ENCODE measurements at places on chromosomes 3 and 15.

GRCh38 chr3:152899306-152899705, 64.4 kb downstream of the P2RY1 start:
- no peak for DNase-seq

DNA sequence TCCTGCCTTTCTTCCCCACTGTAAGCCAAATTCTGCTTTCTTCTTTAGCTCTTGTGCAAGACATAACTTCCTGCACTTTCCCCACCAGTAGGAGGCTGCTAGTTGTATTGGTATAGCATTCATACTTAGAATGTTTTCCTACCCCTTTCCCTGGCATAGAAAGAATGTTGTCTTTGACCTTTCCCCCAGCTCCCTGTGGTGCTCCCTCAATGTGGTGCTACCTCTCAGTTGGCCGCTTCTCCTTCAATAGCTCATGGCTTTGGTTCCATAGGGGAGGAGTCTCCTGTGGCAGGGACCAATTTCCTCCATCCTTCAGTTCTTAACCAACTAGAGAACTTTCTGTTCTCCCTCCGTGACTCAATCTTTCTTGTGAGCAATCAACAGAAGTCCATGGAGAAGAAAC, 67.5 kb upstream of the AKAP13 start:
- no peak for DNase-seq

- no peak for DNase-seq
These were observed 44.5 kb upstream of the C3orf80 start for GRCh38 chr3:160180581-160181216.

DNA sequence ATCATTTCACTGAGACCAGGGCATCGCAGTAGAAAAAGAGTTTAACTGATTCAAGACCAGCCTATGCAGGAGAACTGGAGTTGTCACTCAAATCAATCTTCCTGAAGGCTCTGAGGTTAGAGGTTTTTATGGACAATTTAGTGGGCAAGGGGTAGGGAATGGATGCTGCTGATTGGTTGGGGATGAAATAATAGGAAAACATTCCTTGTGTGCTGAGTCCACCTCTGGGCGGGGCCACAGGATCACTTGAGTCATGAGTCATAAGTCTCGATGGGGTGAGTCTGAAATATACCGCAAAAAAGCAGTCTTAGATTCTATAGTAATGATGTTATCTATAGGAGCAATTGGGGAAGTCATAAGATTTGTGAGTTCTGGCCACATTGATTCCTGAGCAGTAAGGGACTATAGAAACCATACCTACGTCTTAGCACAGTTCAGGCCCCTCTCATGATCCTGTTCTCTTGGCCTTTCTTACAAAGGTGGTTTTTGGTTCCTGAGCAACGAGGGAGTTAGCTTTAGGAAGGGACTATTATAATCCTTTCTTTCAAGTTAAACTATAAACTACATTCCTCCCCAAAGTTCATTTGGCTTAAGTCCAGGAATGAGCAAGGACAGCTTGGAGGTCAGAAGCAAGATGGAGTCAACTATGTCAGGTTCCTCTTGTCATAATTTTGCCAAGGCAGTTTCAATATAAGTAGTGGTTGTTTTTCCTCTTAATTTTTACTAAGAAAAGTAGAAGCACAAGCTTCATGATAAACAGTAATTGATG, 2.7 kb upstream of the OPA1 start:
- no peak for DNase-seq

GRCh38 chr3:190375246-190375645, 12.7 kb upstream of the CLDN16 start:
- no peak for DNase-seq

GRCh38 chr15:96336596-96337364, 6.3 kb downstream of the NR2F2 start:
- DNase-seq = no peak

DNA sequence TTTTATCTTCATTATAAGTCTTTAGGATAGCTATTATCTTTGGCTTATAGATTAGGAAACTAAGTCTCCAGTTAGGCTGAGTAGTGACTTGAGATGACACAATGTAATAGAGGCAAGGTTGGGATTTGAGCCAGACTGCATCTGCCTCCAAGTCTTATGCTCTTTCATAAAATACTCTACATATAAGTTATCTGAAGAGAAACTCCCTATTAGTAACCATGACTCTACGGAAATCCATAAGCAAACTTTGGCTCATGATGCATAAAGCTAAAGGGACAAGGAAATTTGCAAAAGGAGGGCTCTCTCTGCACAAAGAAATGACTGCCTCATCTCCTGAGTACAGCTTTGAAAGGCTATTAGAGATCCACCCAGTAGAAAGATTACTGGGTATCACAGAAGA, 77.6 kb upstream of the FRMD4B start:
- DNase-seq = no peak

- no peak for DNase-seq
These were observed 170.3 kb downstream of the NSMCE3 start for GRCh38 chr15:29099131-29099880.

DNA sequence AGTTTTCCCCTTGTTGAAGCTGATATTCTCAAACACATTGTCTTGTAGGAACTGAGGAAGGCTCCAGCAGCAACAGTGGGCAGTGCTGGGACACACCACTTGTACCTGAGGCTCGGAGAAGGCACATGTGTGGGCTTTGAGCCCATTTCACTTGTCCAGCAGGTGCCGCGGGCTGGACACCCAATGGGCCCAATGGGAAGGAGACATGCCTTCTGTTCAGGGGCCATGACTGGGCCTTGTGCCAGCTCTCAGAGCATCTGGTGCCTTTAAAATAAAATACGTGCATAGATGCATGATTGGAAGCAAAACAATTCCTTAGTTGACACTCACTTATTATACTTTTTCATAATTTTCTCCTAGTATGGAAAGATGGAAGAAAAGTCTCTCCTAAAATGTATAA, 334.2 kb downstream of the KLF13 start:
- DNase-seq = no peak

GRCh38 chr3:172749230-172749965, 1.1 kb upstream of the ECT2 start:
- no peak for DNase-seq

DNA sequence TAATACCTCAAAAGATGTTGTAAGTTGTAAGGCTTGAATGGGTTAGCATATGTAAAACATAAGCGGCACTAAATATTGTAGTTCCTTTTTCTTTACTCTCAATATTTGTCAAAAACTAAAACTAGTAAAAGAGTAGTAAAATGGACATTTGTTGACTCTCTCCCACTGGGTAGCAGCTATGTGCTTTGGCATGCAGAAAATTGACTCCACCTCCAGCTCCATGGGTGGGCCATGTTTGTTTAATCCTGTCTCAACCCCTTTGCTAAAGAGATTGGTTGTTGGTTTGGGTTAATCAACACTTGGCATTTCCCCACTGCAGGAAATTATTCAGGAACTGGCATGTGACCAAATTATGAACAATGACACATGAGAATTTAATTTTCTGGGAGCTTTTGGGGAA, 114.8 kb downstream of the EOMES start:
- DNase-seq = no peak

GRCh38 chr3:39101022-39101689, 6.3 kb downstream of the GORASP1 start:
- DNase-seq = peak; percentile 44

- DNase-seq = no peak
These were observed 299.0 kb upstream of the GADL1 start for GRCh38 chr3:31193429-31193828.

DNA sequence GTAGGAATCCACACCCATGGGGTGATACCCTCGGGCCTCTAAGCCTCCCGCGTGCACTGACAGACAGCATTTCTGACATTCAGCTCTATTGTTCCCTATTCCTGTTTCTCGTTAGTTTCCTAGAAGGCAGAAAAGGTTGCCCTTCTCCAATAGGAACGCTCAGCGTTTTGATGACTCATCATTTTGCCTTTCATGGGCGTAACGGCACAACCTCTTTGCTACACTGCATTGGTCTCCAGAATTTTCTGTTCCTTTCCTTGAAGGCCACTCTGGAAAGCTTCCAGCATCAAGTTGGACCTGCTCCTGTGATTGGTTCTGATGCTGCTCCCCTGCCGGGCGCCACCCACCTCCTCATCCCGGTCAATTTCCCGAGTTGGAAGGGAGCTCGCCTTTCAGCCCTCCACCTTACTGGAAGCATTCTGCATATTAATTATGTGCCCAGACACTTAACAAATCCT, 13.0 kb upstream of the TNK2 start:
- no peak for DNase-seq

GRCh38 chr3:161104561-161105551, at the start of gene B3GALNT1:
Gene B3GALNT1, minus strand, starts transcription at chr3:161105349. Its CDS starts 18,595 bp downstream, at chr3:161086754.
- DNase-seq = no peak

DNA sequence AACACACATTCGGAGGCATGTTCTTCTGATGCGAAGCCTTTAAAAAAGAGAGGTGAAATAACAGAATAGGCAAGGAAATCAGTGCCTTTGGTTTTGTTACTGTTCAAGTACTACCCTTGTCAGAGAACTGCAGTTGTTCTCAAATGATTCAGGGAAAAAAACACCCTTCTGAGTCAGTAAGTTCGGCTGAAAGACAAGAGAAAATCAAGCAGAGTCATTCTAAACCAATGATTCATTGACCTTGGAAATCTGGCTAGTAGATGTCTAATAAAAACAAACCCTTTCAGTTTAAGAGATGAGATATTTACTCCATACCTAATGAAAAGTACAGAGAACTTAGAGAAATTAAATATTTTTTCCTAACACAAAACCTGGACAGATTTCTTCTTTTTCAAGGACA, 72.7 kb upstream of the ABI3BP start:
- no peak for DNase-seq

DNA sequence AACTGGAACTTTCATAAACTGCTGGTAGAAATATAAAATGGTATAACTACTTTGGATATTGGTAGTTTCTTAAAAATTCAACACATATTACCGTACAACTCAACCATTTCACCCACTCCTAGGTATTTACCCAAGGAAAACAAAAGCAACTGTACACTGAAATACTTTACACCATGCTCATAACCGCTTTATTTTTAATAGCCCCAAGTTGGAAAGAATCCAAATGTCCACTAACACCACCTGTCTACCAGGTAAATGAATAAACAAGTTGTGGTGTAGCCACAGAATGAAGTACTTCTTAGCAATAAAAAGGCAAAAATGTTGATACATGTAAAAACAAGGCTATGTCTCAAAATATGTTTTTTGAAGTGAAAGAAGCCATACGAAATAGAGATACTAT, 215.9 kb upstream of the PEX5L start:
- no peak for DNase-seq

- no peak for DNase-seq
These were observed 119.7 kb downstream of the AQP9 start for GRCh38 chr15:58257776-58258325.

DNA sequence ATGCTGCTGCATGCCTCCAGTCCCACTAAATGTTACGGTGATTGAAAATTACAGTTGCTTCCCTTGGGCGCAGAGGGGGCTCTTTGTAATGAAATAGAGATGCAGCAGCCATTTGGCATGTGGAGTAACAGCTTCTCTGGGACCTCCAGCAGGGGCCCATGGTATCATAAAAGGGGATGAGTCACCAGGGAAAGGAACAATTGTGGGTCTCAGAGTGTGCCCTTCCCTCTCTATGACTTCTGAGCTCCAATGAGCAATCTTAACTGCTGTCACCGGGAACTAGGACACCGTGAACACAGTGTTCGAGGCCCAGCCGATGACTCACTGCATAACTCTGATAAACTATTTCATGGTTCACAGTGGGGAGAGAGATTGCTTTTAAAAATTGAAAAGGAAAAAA, 164.8 kb upstream of the NUDT16 start:
- DNase-seq = no peak

DNA sequence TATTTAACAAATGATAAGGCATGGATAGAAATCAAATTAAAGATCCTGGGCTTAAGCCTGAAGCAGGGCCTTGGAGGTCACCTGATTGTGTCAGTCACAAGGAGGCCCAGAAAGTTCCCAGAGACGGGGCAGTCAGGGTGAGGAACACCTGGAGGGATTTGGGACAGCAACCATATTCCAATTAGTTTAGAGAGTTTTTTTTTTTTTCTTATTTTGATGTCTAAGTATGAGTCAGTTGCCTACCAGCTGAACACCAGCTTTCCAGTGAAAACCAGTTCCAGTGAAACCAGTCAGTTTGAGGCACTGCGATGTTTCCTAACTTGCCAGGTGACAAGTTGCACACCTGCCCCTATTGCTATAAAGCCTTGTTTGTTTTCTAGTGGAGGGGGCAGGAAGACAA, 350.7 kb upstream of the AZI2 start:
- DNase-seq = no peak

DNA sequence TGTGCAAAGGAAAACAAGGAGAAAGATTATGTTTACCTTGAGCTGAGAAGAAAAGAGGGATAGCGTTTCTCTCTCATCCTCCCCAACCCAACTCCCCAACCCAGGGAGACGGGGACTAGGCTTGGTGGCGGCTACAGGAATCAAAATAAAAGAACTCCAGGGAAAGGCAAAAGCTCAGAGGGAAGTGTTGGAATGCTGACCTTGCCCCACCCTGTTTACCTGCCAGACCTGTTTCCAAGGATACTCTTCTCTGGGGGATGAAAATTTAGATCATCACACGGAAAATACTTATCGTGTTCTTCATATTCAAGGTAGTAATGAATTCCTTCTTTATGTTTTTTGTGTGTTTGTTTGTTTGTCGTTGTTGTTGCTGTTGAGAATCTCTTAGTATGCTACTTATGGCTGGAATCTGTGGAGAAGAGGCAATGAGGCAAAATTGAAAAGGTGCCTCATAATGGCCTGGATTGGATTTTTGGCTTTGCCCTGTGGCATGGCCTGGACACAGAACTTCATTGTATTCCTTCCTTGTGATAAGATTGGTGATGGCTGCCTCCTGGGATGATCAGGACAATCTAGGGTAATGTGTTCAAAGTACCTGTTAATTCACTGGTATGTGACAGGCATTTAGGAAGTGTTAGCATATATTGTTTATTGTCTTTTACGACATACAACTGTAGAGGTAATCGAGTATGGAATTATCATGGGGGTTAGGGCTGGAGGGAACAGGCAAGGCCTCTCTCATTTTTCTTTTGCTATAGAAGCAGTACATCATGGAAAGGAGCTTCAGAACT, 11.1 kb upstream of the TPRG1 start:
- no peak for DNase-seq

DNA sequence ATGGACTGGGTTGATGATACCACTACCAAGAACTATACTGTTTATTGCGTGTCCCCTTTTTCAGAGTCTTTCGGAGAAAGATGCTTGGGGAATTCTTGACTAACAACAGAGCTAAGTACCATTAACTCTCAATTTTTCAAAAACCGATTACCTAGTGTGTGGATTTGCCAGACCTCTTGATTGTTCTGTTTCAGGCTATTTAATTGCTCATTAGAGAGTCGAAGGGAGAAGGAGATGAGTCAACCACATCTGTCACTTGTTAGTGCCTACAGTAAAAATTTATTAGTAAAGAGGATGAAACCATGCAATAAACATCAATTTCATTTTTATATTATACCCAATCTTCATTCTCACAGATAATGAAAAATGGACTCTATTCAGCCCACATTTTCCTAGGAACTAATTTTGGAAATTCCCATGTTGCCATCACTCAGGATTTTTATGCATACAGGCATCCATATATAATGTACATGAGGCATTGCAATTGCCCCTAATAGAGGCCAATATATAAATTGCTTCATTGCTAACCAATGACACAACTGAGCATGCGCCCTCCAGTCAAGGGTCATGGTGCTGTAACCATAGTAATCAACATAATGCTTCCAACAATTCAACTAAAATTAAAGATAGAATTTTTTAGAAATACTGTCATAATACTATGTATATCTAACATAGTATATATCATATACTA, 541.7 kb downstream of the TBL1XR1 start:
- no peak for DNase-seq

- DNase-seq = no peak
These were observed 30.2 kb downstream of the PGPEP1L start for GRCh38 chr15:98977441-98977840.

Measured in bone marrow (tissue), 2 donors.